ENCODE measurements at places on chromosomes 16 and 17.

DNA sequence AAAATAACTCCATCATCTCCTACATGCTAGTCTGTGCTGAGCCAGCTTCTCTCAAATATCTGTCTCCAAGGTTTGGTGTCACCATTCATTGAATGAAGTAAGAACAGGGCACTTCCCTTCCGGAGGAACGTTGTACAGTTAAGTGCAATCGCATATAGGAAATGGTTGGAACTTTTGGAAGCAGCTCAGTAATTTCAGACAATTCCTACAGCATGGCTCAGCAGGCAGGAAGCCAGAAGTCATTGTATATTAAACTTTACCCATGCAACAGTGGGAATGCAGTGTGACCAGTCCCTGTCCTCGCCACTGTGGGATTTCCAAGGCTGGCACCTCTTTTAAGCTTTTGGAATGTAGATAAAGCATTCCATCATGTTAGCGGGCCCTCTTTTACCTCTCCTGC is 51.1 kb upstream of the MYH2 start:
- no peak for DNase-seq

GRCh38 chr16:85233516-85233915 is 121.2 kb upstream of the CIBAR2 start:
- no peak for DNase-seq

- no peak for DNase-seq
Measured at GRCh38 chr17:71760062-71760720, 360.6 kb upstream of the SOX9 start.

DNA sequence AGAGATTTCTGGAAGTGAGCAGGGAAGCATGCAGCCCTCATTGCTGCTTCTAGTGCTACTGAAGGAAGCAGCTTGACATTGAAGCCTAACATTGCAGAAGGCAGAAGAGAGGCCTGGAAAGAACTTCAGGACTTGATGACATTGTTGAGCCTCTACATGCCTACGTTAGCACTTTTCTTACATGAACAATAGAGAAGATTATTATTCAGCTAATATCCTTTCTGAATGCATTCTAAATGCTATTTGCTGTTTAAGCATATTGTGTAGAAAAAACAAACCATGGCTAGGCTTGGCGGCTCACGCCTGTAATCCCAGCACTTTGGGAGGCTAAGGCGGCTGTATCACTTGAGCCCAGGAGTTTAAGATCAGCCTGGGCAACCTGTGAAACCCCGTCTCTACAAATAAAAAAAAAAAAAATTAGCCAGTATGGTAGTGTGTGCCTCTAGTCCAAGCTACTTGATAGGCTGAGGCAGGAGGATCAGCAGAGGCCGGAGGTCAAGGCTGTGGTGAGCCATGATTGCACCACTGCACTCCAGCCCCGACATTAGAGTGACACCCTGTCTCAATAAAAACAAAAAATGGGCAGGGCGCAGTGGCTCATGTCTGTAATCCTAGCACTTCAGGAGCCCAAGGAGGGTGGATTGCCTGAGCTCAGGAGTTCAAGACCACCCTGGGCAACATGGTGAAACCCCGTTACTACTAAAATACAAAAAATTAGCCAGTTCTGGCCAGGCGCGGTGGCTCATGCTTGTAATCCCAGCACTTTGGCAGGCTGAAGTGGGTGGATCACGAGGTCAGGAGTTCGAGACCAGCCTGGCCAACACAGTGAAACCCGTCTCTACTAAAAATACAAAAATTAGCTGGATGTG is 2.2 kb upstream of the AURKB start:
- no peak for DNase-seq

- peak; percentile 93 for DNase-seq
Measured at GRCh38 chr17:7329374-7329996, 350 bp upstream of the NEURL4 start.

DNA sequence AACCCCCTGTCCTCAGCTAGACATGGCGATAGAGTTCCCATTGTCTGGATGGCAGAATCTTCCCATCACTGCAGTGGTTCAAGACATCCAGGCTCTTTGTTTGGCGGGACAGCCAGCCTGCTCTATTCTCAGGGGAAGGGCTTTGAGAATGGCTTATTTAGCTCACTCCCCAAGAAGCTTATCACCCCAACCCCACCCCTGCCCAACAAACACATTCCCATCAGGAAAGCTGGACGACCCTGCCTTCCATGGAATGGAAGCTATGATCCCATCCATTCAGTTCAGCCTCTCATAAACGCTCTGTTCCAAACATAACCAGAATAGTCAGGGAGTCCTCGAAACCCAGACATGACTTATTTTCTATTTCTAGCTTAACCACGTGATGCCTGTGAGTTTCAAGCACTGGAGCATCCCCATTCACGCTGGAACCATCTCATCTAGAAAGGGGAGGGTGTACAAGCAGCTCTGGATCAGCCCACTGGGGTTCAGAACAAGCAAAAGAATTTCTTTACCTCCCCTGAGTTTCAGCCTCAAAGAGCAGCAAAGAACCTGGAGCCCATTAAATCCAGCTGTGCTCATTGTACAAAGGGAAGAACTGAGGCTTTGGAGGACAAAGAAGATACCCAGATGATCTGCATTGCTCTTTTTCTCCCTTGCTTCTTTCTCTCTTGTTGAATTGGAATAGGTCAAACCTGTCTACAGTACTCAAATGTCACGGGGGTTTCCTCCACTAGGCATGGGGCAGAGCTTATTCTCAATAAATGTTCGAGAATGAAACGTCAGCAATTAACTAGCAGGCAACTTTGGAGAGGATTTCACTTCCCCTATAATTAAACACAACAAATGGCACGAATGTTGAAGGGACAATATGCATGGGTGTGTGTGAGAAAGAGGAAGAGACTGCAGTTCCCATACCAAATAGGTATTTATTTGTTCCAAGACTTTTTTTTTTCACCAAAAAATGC is 93.1 kb downstream of the XYLT1 start:
- no peak for DNase-seq

DNA sequence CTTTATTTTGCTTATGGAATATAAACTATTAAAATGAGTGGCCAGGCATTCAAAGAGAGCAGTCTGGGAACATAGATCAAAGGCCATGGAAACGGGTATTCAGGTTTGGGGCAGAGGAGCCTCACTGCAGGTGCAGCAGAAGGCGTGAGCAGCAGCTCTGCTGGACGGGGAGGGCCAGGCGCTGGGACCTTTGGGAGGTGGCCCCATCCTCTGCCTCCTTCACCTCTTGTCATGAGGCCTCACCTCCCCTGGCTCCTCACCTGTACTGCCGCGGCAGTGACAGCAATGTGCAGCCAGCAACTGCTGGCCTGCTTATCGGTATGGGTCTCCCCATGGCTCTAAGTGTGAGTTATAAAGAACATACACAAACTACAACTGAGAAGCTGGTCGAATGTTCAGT is 109.4 kb downstream of the CDK5R1 start:
- DNase-seq = no peak

DNA sequence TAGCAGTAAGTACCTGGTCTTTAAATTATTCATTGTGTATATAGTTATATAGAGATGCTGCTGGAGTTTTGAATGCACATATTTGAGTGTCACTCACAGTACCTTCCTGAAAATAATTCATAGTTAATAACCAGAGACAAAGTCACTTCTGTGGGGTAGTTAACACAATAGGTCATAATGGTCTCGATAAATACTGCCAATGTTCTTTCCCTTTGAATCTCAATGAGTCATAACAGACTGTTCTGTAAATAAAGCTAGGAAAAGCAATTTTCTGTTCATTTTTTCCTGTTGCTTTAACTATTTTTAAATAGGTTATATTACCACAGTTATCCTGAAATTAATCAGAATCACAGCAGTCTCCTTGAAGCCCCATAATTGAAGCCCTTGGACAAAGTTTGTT is 87.2 kb downstream of the MAP2K4 start:
- no peak for DNase-seq

DNA sequence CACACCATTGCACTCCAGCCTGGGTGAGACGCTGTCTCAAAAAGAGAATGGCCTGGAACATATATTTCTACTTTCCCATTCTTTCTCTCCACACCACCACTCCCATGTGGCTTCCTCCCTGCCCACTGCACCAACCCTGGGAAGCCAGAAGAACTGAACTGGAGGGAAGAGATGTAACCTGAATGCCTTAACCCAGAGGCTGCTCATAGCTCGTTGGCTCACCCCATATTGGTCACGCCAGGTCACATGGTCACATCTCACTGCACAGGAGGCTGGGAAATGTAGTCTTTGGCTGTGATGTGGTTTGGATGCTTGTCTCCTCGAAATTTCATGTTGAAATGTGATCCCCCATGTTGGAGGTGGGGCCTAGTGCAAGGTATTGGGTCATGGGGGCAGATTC is 5.9 kb upstream of the DNAH17 start:
- DNase-seq = no peak

- DNase-seq = no peak
Measured at GRCh38 chr17:63039342-63039741, 73.3 kb downstream of the TANC2 start.

- no peak for DNase-seq
Measured at GRCh38 chr16:80323808-80324195, 217.0 kb upstream of the DYNLRB2 start.

DNA sequence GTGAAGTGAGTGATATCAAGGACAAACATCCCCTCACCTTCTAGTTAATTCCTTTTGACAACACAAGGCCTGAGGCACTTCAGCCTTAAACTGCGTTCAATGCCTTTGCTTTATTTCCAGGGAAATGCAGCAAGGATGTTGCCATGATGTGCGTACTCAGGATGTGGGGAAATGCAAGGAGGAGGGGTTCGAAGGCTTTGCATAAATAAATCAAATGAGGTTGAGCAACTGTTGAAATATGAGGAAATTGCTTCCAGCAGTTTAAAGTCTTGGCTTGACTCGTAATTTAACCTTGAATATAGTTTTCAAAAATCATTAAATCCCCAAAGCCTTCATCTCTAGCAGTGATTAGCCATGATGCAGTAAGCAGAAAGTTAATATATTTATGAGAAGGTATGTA is 81.8 kb upstream of the CCL2 start:
- no peak for DNase-seq

DNA sequence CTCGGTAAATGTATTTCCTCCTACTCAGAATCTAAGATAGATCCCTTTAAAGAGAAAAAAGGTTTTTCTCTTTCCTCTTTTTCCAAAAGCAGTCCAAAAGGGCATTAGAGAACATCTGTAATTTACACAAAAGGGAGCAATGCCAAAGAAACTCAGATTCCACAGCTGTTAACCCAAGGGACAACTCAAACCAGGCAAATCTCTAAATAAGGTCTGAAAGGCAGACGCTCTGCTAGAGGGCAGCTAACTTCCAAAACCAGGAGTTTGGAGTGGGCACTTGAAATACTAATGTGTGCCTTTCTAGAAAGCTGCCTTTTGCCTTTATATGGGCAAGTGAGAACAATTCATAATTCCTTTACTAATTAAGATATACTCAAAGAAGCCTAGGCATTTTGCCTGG is 435.7 kb downstream of the ZFHX3 start:
- no peak for DNase-seq

GRCh38 chr17:8794636-8795035 is 4.5 kb downstream of the MFSD6L start:
- no peak for DNase-seq

DNA sequence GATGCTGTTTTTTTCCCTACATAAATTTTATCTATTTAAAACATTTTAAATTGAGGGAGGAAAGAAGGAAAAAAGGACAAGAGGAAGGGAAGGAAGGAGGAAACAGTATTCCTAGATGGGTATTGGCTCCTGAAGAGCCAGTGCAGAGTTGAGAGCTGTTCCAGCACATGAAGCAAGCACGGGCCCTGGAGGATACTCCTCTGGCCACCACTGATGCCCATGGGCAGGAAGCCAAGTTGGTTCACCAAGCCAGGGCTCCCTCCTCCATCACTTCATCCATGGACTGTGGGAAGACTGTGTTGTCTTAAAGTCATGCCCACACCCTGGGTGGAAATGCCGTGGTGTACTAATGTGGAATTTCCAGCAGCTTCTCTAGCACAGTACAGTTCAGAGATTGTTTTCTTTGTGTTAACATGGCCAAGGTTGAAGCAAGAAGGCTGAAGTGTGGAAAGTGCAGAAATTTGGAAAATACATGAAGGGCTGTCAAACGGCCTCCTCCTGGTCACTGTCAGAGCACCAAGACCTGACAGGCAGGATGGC is 23.9 kb upstream of the NOS2 start:
- DNase-seq = no peak

DNA sequence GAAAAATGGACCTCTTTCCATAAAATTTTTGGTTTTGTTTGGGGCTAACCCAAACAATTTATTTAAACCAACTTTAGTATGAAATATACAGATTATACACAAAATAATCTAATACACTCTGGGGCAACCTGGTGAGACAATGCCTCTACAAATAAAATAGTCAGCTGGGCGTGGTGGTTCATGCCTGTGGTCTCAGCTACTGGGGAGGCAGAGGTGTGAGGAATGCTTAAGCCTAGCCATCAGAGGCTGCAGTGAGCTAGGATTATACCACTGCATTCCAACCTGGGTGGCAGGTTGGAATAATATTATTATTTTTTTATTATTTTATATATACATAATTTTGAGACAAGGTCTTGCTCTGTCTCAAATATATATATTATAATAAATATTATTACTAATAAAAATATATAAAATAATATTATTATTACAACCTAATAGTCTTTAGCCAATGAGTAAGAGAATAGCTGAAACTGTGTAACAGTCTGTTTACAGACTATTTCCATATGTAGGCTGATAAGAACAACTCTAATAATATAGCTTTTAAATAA is 50.5 kb downstream of the GLG1 start:
- no peak for DNase-seq

DNA sequence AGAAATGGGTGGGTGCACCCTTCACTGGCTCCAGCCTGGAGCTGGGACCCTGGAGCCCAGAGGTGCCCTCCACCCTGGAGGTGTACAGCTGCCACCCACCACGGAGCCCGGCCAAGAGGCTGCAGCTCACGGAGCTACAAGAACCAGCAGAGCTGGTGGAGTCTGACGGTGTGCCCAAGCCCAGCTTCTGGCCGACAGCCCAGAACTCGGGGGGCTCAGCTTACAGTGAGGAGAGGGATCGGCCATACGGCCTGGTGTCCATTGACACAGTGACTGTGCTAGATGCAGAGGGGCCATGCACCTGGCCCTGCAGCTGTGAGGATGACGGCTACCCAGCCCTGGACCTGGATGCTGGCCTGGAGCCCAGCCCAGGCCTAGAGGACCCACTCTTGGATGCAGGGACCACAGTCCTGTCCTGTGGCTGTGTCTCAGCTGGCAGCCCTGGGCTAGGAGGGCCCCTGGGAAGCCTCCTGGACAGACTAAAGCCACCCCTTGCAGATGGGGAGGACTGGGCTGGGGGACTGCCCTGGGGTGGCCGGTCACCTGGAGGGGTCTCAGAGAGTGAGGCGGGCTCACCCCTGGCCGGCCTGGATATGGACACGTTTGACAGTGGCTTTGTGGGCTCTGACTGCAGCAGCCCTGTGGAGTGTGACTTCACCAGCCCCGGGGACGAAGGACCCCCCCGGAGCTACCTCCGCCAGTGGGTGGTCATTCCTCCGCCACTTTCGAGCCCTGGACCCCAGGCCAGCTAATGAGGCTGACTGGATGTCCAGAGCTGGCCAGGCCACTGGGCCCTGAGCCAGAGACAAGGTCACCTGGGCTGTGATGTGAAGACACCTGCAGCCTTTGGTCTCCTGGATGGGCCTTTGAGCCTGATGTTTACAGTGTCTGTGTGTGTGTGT is 46.8 kb downstream of the IL21R start:
- DNase-seq = no peak
